ENCODE measurements at places on chromosomes 3 and 15.

DNA sequence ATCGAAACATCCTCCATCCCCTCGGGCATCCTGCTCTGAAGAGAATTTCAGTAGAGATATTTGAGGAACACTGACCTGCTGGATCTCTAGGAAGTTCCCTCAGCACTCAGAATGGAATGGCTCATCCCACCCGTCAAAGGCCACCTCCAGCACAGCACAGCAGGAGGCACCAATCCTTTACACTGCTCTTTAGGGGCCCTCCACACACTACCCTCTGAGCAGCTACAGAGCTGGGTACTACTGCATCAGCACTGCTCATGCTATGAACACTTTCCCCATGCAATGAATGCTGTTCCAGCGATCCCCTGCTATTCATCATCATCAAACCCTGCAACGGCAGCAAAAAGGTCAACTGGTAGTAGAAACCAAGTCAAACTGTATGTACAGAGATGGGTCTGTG is 40.5 kb downstream of the IGF2BP2 start:
- DNase-seq = no peak

- no peak for DNase-seq
Observed at GRCh38 chr15:48782911-48783310, 28.0 kb downstream of the CEP152 start.

DNA sequence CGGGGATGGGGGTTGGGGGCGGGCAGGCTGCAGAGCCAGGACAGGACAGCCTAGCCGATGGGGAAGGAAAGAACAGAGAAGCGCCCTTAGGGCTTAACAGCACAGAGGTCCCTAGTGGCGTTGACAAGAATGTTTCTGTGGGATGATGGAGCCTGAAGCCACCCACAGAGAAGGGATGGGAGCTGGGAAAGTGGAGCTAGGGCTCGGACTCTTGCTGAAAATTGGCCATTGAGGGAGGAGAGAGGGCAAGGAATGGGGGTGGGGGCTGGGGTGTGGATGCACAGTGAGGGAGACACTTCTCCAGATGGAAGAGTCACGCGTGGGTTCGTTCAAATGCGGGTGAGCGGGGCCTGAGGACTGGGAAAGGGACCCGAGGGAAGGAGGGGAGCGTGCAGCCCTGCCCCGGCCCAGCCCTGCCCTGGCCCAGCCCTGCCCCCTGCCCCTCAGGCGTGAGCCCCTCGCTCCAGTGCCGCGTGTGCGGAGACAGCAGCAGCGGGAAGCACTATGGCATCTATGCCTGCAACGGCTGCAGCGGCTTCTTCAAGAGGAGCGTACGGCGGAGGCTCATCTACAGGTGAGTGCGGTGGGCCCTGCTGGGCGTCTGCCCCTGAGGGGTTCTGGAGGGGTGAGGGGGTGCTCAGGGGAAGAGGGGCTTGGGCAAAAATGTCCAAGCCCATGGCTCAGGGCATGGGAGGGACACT is 832 bp downstream of the NR2E3 start:
- DNase-seq = no peak

DNA sequence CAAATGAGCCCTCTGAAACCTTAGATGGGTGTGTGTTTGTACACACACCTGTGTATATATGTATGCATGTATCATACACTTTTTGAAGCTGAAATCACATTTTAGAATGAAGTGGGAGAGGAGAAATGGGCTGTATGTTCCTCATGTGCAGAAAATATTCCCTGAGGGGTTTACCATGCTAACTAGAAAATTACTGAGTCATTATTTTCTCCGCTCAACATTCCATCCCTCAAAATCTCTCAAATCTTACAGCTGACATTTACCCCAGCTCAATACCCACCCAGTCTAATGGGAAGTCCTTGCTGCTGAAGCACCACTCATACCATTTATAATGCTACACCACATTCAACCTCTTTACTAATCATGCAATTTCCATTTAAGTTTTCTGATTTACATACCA is 138.6 kb downstream of the P2RY1 start:
- DNase-seq = no peak

DNA sequence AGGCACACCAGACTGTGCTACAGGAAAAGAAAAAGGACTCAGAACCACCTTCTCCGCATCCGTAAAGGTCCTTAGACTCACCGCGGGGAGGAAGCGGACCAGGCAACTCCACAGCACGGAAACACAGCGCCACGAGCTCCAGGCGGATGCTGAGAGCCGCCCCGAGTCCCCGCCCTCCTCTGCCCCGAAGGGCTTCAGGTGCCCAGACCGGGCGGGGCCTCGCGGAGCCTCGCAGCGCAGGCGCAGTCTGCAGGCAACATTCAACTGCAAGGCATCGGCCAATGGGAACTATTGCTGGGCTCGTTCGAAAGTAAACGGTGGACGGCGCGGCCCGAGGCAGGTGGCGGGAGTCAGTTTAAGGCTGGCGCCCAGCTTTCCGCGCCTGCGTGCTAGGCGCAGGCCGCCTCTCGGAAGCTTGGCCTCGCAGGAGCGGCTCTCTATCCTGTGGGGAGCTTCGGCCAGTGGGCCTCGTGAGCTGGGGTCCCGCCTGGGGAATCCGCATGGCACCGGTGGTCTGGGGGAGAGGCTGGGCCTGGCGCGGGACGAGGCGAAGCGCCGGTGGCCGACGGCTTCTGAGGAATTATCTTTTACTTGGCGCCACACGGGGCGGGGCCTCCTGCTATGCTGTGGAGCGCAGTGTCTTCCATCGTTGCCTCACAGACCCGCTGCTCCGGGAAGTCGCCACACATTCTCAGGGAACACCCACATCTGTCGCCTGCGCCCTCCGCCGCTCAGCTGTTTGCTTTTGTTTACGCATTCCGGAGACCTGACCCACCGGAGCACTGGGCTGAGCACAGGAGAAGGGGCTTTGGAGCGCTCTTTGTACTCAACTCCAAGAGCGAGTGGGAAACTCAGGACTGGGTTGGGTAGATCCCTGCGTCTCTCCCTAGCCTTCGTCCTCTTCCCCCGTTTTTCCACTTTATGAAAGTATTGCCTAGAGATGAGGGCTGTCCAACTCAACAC is at the start of gene TRIM59:
Gene TRIM59 (minus strand): TSS at position 151 of the 963 bp plus-strand sequence. CDS start 10,603 bp downstream, outside the sequence.
- DNase-seq = peak; percentile 93

DNA sequence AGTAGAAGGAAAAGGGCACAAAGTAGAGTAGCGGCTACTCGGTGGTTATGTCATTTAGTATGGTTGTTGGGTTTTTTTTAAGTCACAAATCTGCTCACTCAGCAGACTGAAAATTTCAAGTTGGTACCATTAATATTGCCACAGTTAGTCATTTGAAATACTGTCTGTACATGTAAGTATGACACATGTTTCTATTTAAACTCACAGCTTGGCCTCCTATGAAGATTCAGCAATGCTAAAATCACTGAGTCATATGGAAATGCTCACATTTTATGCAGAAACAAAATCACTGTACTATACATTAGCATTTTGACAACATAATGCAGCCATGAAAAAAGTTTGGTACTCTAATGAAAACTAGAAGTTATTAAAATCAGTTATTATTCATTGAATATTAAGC is 571.9 kb downstream of the TAFA4 start:
- DNase-seq = no peak

GRCh38 chr15:75348034-75348561 is 1.3 kb downstream of the NEIL1 start:
- no peak for DNase-seq

DNA sequence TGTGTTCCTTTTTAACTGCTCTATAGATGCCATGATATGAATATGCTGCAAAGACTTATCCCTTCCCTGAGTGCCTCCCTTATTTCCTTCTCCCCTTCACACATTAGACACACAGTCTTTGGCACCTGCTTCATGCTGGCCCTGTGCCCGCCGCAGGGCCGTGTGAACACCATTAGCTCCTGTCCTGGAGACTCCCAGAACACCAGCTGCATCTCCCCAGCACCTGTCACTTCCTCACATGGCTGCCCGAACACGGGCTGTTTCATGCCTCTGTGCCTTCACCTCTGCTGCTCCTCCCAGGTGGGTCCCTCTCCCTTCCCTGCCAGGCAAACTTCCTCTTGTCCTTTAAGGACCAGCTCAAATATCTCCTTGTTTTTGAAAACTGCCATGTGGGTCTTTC is 40.5 kb upstream of the SEC13 start:
- no peak for DNase-seq

- DNase-seq = no peak
Observed at GRCh38 chr15:55721554-55722185, 21.3 kb downstream of the PRTG start.

DNA sequence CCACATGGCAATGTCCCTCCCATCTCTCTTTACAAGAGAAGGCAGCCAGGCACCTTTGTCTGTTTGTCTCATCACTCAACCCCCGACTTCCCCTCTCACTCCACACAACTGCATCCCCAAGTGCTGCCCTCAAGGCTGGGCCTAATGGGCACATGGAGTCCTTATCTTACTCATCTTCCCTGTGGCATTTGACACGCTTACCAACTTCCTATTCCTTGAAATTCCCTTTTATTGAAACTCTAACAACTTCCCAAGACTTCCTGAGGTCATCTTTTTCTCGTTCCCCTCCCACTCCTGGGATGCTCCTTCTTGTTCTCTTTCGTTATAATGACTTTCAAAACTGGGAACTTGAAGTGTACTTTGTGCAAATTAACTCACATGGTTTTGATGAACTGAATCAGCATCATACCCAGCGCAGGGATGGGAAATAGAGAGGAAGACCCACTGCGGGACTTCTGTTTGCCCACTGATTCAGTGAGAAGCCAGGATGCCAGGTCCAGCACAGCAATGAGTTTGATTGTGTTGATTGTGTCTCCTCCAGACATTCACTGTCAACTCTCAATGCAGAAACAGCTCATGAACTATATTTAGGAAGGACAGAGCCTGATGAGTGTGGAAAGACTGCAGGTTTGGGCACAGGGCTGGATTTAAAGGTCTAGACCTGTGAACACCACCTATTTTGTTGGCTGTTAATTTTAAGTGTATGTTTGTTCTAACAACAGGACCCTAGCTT is 104.7 kb upstream of the TNIK start:
- no peak for DNase-seq

DNA sequence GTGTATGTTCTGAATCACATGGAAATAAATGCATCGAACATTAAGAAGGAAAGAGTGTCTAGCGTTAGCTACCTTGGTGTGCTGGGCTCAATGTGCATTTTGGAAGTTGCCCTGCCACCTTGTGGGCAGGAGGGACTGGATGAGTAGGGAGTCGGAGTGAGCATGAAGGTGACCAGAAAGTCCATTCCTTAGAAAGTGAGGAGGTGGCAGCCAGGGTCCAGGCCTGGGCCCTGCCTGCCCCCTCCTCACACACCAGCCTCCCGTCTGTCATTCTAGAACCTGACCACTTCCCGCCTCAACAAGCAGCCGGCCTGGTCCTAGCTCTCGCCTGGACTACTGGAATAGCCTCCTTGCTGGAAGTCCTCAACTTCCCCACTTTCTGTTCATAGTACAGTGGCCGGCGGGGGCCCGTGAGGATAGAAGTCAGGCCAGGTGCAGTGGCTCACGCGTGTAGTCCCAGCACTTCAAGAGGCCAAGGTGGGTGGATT is 10.2 kb upstream of the GATA2 start:
- no peak for DNase-seq

DNA sequence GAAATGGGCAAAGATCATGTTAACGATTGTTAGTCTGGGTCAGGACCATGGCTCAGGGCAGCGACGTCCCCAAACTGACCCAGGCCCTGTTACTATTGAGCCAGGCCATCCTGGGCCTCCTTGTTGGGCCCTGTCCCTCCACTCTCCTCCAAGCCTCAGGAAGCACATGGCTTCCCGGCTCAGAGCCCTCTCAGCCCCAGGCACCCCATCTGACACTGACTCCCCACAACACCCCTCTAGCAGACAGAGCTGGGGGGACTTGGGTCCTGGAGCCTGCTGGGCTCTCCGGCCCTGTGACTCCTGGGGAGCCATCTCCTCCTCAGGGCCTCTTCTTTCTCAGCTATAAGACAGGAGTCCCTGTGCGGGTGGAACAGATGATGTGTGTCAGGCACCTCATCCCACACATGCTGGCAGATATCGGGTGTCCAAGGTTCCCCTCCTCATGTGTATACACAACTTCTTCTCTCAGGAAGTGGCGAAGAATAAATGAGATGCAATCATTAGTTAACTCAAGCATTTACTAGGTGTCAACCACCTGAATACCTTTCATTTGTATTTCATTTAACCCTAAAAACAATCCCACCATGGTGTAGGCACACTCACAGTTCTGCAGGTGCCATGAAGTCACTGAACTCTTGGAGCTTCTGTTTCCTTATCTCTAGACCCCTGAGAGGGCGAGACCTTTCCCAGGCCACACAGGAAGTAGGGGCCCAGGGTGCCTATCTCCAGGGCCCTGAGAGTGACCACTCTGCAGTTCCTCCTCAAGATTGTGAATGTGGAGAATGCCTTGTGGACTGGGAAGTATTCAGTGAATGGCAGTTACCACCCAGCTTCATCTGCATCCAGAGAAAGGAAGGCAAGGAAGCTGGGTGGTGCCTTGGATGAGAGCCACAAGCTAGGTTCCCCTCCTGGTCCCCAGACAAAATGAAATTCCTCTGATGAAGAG is 282.5 kb upstream of the TLE3 start:
- DNase-seq = no peak
